GM12878 (cell line): ENCODE measurements at places on chromosomes 1 and 21. TPM values are rescaled to one million over a fixed set of nuclear protein-coding genes. Genes with fewer than 3 reads are reported as not detected.

- DNase-seq, result no peak
Observed at GRCh38 chr1:202122639-202123335, at the start of gene GPR37L1. GPR37L1 (plus strand) TSS chr1:202122917; CDS start chr1:202122964, 47 bp downstream.

GRCh38 chr1:211382714-211383480, 56.3 kb downstream of the TRAF5 start:
- DNase-seq, result peak; percentile 80

DNA sequence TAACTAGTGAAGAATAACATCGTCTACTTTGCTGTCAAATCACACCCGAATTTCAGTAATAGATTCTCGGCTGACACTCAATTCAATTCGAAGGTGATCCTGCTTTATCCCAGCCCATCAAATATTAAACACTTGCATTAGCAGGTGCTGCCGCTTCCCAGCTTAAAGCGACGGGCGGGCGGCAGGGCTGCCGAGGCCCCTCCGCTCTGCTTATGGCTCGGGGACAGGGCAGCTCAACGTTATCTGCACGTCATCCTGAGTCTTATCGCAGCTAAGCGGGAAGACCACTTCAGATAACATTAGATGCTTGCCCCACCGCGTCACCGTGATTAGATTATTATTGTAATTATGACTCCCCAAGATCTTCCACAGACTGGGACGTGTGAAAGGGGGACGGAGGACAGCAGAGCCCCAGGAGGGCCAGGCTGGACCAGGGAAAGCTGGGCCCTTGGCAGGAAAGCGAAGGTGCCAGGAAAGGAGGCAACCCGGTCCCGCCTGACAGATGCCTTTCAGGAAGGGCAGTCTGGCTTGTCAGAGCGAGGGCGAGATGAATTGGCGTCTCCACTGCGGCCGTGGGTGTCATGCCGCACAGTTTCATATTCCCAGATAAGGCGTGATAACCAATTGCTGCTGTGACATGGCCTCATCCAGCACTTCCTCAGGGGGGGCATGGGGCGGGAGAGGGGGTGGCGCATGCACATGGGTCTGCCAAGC, 37.0 kb downstream of the DMAP1 start:
- DNase-seq, result no peak

DNA sequence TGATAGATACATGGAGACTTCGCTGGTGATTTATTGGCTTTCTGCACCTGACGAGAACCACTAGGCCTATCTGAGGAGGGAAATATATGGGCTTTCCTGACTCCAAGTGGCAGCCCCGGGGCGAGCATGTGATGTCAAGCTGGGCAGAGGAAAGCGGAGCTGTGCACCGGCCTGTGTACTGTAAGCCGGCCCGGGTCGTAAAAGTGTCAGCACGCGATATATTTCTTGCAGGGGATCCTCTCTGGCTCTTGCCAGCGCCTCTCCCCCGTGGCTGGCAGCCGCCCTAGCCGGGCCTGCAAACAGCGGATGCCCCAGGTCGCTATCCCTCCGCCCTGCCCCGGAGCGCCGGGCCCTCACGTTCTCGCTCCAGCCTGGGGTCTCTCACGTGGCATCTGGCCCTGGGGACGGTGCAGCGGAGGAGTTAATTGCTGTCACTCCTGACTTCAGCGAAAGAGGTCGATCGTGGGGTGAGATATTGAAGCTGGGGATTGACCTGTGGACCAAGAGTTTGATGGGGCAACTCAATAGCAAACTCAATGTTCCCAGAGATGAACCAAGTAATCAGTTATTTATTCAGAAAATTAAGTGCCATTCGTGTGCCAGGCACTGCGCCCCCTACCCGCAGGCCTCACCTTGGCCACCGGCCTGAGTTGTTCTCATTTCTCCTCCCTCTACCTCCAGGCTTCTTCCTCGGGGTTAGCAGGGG, 41.0 kb upstream of the HAO2 start:
- no peak for DNase-seq

DNA sequence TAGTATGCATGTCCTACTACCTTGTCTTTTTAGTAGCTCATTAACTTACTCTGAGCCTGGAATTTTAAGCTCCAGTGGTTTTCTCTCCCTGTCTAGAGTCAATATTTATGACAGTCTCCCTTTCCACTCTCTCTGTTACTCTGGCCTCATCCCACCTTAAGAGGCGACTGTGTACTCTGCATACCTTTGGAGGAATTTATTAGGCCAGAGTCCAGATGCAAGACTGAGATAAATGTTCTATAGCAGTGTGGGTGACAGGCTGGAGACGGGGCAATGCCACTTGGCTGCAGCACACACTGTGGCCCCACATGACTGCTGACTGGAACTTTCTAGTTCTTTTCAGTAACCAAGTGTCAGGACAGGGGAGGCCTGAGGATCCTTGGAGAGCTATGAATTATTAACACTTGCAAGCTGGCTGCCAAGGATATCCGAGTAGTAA, 4.1 kb upstream of the PDZK1 start:
- no peak for DNase-seq

DNA sequence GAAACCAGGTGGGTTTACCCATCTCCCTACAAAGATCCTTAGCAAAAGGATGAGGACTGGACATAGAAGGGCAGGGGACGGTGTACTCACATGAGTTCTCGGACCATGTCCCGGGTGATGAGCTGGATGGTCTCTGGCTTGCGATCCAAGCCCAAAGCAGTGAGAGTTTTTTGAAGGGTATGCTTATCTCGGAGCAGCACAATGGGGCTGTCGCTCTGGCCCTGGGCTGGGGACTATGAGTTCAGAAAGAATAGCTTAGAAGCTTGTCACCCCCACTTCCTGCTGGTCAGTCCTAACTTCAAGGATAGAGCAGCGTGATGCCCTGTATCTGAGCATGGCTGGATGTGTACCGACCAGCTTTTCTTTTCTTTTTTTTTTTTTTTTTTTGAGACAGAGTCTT, 9.6 kb downstream of the CFAP45 start:
- DNase-seq, result no peak

GRCh38 chr1:24253571-24253970, 65.6 kb upstream of the GRHL3 start:
- DNase-seq, result no peak

DNA sequence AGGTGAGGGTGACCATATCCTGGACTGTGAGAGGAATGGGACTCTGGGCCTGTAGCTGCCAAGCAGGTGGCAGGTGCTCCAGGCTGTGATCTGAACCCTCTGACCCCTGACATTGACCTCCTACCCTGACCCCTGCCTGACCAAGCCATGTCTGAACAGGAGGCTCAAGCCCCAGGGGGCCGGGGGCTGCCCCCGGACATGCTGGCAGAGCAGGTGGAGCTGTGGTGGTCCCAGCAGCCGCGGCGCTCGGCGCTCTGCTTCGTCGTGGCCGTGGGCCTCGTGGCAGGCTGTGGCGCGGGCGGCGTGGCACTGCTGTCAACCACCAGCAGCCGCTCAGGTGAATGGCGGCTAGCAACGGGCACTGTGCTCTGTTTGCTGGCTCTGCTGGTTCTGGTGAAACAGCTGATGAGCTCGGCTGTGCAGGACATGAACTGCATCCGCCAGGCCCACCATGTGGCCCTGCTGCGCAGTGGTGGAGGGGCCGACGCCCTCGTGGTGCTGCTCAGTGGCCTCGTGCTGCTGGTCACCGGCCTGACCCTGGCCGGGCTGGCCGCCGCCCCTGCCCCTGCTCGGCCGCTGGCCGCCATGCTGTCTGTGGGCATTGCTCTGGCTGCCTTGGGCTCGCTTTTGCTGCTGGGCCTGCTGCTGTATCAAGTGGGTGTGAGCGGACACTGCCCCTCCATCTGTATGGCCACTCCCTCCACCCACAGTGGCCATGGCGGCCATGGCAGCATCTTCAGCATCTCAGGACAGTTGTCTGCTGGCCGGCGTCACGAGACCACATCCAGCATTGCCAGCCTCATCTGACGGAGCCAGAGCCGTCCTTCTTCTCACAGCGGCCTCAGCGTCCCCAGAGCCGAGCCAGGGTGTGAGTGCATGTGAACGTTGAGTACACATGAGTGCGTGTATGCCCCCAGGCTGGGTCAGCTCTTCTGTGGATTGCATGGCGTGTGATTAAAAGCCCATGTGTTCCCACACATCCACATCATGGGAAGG, 3.1 kb downstream of the TMEM125 start:
- no peak for DNase-seq

DNA sequence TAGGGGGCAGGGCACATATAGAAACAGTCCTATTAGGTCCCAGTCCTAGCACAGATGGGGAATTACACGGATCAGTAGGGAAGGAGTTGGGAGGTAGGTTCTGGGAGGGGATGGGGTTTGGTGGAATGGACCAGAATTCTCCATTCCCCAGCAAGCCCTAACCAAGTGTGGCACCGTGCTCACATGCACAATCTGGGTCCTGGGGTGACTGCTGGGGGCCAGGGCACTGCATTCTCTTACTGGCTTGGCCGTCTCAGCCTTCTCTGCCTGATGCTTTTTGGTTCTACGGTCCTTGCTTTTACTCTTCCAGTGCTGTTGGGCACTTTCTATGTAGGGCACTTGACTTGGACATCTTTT, 53.9 kb downstream of the NENF start:
- no peak for DNase-seq

GRCh38 chr1:29747196-29747595, 510.9 kb downstream of the PTPRU start:
- DNase-seq, result no peak

DNA sequence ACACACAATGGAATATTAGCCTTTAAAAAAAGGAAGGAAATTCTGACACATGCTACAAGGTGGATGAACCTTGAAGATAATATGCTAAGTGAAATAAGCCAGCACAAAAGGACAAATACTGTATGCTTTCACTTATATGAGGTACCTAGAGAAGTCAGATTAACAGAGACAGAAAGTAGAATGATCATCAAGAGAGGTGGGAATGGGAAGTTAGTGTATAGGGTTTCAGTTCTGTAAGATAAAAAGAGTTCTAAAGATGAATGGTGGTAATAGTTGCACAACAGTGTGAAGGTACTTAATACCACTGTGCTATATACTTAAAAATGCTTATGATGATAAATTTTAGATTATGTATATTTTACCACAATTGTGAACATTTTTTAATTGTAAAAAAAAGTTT, 7.2 kb downstream of the RPAP2 start:
- DNase-seq, result no peak

DNA sequence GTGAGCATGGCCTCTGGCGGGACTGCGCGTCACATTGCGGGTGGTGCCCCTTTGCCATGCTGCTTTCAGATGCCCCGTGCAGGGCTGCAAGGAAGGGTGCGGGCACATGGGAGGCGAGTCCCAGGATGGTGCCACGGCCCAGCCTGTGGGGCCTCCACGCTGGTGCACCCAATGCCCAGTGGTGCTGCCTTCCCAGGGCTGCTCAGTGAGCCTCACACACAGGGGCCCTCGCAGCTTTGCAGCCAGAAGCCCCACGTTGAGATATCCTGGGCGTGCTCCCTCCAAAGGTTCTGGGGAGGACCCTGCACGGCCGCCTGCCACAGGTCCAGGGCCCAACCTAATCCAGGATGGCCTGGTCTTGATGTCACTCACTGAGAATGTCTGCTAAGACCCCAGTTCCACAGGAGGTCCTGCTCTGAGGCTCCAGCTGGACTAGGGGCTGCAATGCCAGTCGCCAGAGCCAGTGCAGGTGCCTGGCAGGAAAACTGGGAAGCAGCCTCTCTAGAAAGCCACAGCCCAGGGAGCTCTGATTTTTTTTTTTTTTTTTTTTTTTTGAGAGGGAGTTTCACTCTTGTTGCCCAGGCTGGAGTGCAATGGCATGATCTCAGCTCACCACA, 34.1 kb upstream of the PRSS38 start:
- no peak for DNase-seq

GRCh38 chr21:41973861-41974751, 20.3 kb upstream of the C2CD2 start:
- DNase-seq, result no peak

GRCh38 chr1:234154320-234155251, 218.7 kb upstream of the COA6 start:
- peak; percentile 20 for DNase-seq

DNA sequence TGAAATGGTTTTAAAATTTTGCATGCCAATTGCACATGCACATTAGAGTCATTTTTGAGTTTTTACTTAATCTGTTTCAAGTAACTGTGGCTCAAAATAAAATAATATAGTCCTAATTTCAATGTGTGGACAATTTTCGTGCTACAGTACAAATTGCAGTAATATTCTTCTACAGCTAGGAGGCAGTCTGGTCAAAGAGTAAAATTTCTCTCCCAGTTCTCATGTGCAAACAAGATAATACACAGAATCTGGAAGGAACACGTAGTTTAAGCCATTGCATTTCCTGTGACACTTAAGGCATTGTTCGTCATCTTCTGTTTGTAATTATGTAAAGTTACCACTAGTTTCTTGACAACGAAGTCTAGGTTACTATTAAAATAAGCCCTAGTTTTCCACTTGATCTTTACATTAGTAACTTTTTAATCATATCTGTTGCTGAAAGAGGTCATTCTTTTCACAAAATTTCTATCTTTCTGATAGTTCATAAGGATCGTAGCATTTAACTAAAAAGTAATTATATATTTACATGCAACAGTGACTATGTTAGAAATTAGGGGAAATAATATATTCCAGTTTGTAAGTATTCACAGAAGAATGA, 28.9 kb downstream of the ODR4 start:
- no peak for DNase-seq

DNA sequence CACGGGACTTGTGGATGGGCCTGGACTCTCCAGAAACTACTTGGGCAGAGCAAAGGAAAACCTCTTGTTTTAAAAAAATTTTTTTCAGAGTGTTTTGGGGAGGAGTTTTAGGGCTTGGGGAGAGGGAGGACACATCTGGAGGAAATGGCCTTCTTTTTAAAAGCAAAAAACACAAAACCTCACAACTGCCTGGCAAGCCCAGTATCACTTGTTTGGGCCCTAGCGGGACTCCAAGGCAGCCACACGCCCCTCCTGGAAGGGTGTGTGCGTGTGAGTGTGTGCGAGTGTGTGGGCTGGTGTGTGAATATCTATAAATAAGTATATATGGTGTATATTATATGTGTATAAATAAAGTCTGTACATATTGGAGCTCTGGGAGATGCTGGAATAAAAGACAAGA, 57.7 kb upstream of the ACTL8 start:
- DNase-seq, result no peak

GRCh38 chr1:9315411-9316079, 22.9 kb downstream of the SPSB1 start:
- peak; percentile 31 for DNase-seq

DNA sequence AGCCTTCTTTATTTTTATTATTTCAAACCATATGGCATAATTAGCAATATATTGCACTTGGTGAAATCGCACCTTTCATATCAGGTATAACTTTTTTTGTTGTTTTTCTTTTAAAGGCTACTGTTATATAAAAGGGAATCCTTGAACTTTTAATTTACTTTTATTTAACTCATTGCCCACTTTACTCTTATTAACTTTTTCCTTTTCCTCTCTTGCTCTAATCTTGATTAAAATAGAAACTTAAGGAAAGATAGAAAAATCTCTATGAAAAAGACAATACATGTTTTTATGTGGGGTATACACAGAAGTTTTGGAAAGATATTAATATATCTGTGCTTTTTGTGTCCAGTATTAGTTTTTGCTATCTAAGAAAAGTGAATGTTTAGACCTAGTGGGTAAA, 805.8 kb downstream of the USP25 start:
- DNase-seq, result no peak

GRCh38 chr1:83836543-83836942, 162.4 kb downstream of the TTLL7 start:
- DNase-seq, result no peak

- no peak for DNase-seq
Observed at GRCh38 chr1:23444104-23444533, 19.6 kb upstream of the TCEA3 start.

GRCh38 chr1:16612332-16613172, 812 bp downstream of the NBPF1 start:
- no peak for DNase-seq

Gene TRPM2
- 9.1 and 9.9 TPM in 2 replicates for total RNA-seq

Gene RCAN3
- 0.24 and 0.46 TPM in 2 replicates for total RNA-seq

Gene RHEX
- 7.7 and 11.4 TPM in 2 replicates for total RNA-seq

Gene SH3D21
- total RNA-seq, result 4.9 and 5.5 TPM in 2 replicates

Gene COL6A2
- 0.58 and 1.3 TPM in 2 replicates for total RNA-seq

Gene GPR161
- 0.46 and 0.61 TPM in 2 replicates for total RNA-seq

Gene C1QA
- total RNA-seq, result 0.24 and 0.59 TPM in 2 replicates

Gene MASP2
- not detected in 2 replicates for total RNA-seq
